ENCODE measurements at places on chromosomes 16 and 17. TPM values are rescaled to one million over a fixed set of nuclear protein-coding genes. Genes with fewer than 3 reads are reported as not detected.

The KRTAP1-1 gene
- total RNA-seq, result not detected

The UBE2O gene
- total RNA-seq, result 11.1 TPM

The TMEM235 gene
- total RNA-seq, result 0.04 TPM

The TPSB2 gene
- total RNA-seq, result 0.89 TPM

The ZNF423 gene
- 15.8 TPM for total RNA-seq

The CMTM2 gene
- total RNA-seq, result 0.35 TPM

The TMC7 gene
- 0.84 TPM for total RNA-seq

The MAP3K14 gene
- 4.4 TPM for total RNA-seq

The HOXB7 gene
- 2.3 TPM for total RNA-seq
